ENCODE measurements at places on chromosomes 5 and 9. TPM values are rescaled to one million over a fixed set of nuclear protein-coding genes. Genes with fewer than 3 reads are reported as not detected.

ADAM19 gene
- 21.4 TPM for total RNA-seq

ANGPTL2 gene
- total RNA-seq: 10.6 TPM

DNA sequence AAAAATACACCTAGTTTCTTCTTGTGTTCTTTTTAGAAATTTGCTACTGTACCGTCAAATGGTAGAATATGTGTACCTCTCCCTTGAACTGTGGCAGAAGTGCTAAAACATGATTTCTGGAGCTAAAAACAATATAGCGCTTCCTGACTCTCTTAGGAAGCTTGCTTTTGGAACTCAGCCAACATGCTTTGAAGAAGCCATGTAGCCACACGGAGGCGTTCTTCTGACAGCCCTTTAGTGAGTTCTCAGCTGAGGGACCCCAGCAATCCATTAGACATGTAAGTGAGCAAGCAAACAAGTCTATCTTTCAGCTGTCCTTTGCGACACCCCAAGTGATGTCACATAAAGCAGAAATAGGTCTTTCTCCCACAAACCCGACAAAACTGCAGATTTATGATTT is 917.0 kb downstream of the CDH9 start:
- H3K27ac ChIP-seq: no peak overlapping the region
- DNase-seq: no peak
- H3K36me3 ChIP-seq: no peaks in the 10 kb centered on the region
- H3K4me3 ChIP-seq: no peak overlapping the region

DNA sequence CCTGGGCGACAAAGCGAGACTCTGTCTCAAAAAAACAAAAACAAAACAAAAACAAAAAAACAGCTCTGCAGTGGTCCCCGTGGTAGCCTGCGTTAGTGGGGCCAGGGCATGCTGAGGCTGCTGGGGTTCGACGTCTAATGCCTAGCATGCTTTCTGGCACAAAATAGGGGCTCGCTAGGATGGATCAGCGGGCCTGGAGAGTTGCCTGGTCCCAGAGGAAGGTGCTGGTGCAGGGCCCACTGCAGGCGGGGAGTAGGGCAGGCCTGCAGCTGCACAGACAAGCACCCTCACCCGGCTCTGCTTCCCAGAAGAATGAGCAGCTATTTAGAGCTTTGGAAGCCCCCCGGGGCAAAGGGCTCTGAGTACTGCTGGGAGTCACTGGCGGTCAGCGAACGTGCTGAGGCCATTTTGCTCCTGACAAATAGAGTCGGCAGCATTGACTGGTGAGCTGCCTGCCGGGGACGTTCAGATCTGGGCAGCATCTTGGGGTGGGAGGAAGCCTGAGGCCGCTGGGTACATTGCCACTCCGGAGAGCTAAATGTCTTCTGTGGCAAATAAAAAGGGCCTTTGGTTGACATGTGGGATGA is 126.7 kb downstream of the OLFM1 start:
- H3K36me3 ChIP-seq: no peaks in the 10 kb centered on the region
- no peaks in the 10 kb centered on the region for H3K27me3 ChIP-seq
- DNase-seq: no peak
- no peak overlapping the region for H3K4me3 ChIP-seq

DNA sequence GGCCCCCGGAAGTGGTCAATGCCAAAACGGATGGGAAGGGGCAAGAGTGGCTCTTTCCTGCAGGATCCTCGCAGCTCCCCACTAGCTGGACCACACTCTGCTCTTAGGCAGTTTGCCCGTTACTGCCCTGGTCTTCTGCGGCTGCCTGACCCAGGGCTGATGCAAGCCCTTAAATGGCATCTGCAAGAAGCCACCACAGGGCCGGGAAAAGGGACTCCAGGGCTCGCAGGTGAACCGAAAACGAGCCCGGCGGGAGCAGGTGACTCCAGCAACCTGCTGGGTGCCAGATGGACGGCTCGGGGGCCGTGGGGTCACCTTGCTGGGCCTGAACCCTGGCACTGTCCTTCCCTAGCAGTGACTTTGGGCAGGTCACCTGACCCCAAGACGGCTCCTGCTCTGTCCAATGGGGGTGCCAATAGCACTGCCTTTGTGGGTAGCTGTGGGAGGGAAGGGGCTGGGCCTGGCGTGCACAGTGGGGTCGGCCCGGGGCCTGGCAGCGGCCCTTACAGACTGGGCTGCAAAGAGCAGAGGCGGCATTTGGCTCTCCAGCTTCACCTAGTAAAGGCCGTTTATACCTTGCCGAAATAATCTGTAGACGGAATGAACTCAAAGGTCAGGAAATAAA is 1.3 kb downstream of the TMEM250 start:
- no peaks in the 10 kb centered on the region for H3K36me3 ChIP-seq
- H3K27me3 ChIP-seq: no peaks in the 10 kb centered on the region
- DNase-seq: no peak
- peaks cover 6% of the 10 kb centered on the region for H3K4me1 ChIP-seq
- H3K27ac ChIP-seq: no peak overlapping the region

DNA sequence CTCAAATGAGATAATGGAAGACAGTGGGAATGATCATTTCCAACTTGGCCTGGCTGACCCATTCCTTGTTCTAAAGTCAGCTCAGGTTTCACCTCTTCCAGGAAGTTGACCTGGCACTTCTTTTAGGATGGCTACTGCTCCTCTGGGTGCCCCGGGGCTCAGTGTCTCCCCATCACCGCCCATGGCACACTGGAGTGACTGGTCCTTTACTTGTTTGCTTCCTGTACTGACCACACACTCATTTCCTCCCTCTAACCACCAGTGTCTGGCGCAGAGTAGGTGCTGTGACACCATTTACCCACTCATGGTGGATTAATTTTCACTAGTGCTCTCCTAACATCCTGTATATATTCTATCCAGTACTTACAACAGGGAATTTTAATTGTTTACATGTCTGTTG is 183.5 kb downstream of the CDK5RAP2 start:
- H3K27me3 ChIP-seq: no peaks in the 10 kb centered on the region
- H3K36me3 ChIP-seq: peaks cover 64% of the 10 kb centered on the region
- no peak overlapping the region for H3K4me3 ChIP-seq
- DNase-seq: no peak
- H3K27ac ChIP-seq: no peak overlapping the region

DPYSL3 gene
- total RNA-seq: 385 TPM

DNA sequence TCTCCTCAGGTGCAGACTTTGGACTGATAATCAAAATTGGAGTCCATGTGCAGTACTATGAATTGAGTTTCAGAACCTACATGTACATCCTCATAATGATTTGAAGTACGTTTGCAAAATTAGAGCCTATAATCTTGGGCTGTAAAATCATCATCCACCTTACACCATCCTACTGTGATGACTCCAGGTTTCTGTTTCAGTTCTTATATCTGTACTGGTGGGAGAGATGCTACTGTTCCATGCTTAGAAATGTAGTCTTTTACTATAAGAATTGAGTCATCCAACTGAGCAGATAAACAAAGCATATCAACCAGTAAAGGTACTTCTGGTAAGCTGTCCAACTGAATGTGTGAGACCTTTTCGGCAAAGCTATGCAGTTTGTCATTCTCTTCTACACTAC is 586.3 kb upstream of the FAM174A start:
- DNase-seq: no peak
- H3K4me3 ChIP-seq: no peak overlapping the region
- H3K4me1 ChIP-seq: no peaks in the 10 kb centered on the region
- H3K27ac ChIP-seq: no peak overlapping the region

DNA sequence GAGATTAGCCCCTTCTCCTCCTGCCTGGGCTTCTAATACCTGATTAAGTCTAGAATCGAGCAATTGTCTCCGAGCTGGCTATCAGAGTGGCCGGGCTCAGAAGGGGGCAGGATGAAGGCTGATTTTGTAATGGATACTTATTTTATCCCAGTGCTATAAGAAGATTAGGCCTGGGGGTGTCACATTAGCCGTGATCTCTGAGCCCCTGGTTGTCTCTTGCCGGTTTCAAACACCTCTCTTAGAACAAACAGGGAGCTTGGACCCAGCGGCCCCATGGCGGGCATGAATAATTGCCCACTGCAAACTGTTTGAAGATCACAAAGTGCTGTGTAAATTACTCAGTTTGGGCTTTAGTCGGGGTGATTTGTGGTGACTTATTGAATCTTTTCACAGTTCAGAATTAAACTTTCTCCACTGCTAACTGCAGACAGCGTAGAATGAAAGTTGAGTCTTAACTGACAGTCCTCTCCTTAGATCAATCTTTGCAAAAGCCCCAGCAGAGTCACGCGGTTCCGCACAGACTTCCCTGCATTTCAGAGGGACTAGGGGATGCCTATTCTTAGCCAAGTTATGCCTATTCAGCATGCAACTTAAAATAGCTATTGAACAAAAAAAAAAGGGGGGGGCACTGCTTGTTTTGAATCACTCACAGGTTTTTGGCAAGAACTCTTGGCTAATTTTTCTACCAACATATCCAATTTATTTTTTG is 200.6 kb upstream of the IRX1 start:
- no peaks in the 10 kb centered on the region for H3K27me3 ChIP-seq
- no peak for DNase-seq
- peaks cover 11% of the 10 kb centered on the region for H3K4me1 ChIP-seq
- H3K36me3 ChIP-seq: no peaks in the 10 kb centered on the region

GRCh38 chr9:72297516-72297915 is 67.5 kb downstream of the ZFAND5 start:
- DNase-seq: no peak
- H3K4me1 ChIP-seq: no peaks in the 10 kb centered on the region
- no peak overlapping the region for H3K4me3 ChIP-seq
- H3K27me3 ChIP-seq: no peaks in the 10 kb centered on the region

PDE6A gene
- not detected for total RNA-seq

DNA sequence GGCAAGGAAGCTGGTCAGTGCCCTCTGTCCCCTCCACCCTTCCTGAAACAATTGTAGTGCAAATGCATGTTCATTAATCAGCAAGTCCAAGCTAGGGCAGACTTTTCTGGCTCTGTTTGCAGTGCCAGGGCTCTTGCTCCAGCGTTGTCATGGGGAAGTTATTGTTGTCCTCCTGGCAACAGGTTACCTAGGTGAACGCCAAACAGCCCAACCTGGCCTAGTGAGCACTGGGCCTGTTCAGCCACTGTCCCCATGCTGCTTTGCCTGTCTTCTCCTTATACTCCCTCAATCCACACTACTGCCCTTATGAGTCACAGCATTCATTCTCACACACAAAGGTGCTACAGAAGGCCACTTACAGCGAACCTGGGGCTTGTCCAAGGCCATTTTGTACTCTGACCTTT is 34.5 kb upstream of the GLIS3 start:
- H3K27ac ChIP-seq: no peak overlapping the region
- no peak for DNase-seq
- no peaks in the 10 kb centered on the region for H3K27me3 ChIP-seq
- H3K4me1 ChIP-seq: no peaks in the 10 kb centered on the region
- H3K4me3 ChIP-seq: no peak overlapping the region
- H3K36me3 ChIP-seq: no peaks in the 10 kb centered on the region

GRCh38 chr9:98529841-98530240 is 178.9 kb downstream of the GABBR2 start:
- DNase-seq: no peak
- no peak overlapping the region for H3K4me3 ChIP-seq

DNA sequence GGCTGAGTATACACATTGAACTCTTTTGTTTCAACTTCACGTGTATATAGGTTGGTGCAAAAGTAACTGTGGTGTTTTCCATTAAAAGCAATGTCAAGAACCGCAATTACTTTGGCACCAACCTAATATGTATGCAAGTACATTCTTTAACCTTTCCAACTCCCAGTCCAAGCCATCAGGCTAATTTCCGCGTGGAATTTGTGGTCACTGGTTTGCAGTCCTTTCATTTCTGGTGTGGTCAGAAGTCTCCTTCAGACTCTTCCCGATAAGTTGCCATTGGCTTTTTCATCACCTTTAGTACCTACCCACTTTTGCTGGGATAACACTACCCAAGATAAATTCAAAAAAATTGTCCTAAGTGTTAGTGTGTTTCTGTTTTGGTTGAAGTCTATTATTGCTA is 84.0 kb downstream of the RGS3 start:
- H3K27me3 ChIP-seq: no peaks in the 10 kb centered on the region
- no peak overlapping the region for H3K27ac ChIP-seq
- DNase-seq: no peak
- H3K36me3 ChIP-seq: no peaks in the 10 kb centered on the region

GRCh38 chr5:175107865-175108264 is 336.1 kb downstream of the DRD1 start:
- H3K27ac ChIP-seq: no peak overlapping the region
- H3K4me3 ChIP-seq: no peak overlapping the region
- no peaks in the 10 kb centered on the region for H3K36me3 ChIP-seq
- DNase-seq: no peak

- H3K27me3 ChIP-seq: no peaks in the 10 kb centered on the region
- no peaks in the 10 kb centered on the region for H3K36me3 ChIP-seq
- DNase-seq: no peak
Measured at GRCh38 chr5:97838214-97838613, 655.2 kb upstream of the RIOK2 start.

- H3K27ac ChIP-seq: no peak overlapping the region
- H3K27me3 ChIP-seq: no peaks in the 10 kb centered on the region
- DNase-seq: no peak
- H3K4me1 ChIP-seq: peaks cover 4% of the 10 kb centered on the region
Measured at GRCh38 chr9:133564451-133565116, 30.1 kb downstream of the ADAMTSL2 start.

DMRT3 gene
- total RNA-seq: not detected
